Astrocyte (in vitro differentiated cells and primary cell): ENCODE measurements at places on chromosomes 16 and 17.
A peak's percentile ranks its signal among the peaks of the same experiment; 100 is the strongest.

DNA sequence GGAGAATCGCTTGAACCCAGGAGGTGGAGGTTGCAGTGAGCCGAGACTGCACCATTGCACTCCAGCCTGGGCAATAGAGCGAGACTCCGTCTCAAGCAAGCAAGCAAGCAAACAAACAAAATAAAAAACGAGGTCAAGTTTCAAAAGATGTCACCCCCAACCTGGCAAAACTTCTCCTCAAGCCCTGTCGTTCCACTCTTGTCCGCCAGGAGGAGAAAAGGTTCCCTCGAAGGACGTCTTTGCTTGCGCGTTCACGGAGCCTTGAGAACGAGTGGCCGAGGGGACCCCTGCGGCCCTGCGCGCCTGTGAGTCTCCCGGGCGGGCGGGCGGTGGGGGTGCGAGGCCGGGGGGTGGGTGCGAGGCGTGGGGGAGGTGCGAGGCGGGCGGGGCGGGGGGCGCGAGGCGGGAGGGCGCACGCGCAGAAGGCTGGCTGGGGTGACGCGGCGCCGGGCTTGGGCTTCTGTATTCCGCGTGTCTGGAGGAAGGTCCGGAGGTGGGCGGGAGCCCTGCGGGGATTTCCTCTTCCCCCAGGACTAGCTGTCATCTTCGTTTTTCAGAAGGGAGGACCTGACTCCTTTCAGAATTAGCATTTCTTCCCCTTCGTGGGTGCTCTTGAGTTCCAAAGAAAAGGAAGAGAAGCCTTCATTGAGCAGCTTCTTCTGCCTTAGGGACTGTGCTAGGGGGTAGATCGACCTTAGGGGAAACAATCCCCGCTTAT, 3.7 kb downstream of the SLC52A1 start:
- DNase-seq, result peak; percentile 47

DNA sequence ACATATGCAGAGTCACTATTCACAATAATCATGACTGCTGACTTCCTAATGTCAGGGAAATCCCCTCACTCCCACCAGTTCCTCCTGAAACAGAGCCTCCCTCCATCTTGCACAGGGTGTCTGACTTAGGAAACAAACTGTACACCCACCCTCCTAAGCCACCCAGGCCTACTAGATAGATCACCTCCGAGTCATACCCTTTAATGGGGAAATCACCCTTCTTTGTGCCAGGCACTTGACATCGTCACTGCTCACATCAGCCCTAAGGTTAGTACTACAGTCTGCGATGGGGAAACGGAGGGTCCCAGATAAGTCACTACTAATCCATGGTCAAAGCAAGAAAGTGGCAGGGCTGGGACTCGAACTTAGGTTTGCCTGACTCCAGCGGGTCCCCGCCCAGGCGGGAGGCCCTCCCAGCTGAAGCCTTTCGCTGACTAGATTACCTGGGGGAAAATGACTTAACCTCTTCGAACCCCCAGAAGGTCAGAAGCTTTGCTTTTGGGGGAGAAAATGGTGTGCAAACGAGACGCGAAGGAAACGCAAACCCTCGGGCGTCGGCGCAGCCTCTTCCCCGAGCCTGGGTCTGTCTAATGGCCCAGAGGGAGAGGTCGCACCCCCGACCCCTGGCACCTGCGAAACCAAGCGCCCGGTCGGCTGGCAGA, 3.4 kb upstream of the MLLT6 start:
- DNase-seq, result peak; percentile 10

- DNase-seq, result no peak
Measured at GRCh38 chr17:78981010-78981888, 1.5 kb upstream of the LGALS3BP start.

- no peak for DNase-seq
Measured at GRCh38 chr16:25751230-25751835, 59.6 kb downstream of the HS3ST4 start.

DNA sequence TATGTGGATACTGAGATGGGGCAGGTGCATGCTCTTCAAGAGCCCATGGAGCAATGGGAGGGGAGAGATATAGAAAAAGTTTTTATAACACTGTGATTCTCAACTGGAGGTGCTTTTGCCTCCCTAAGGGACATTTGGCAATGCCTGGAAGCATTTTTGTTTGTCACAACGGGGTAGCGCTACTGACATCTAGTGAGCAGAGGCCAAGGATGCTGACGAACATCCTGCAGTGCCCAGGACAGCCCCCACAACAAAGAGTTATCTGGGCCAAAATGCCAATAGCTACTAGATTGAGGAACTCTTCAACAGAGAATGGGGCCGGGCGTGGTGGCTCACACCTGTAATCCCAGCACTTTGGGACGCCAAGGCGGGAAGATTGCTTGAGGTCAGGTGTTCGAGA, 67.2 kb upstream of the CLEC3A start:
- DNase-seq, result no peak

GRCh38 chr16:67729636-67730248, 10.6 kb upstream of the GFOD2 start:
- DNase-seq, result no peak

GRCh38 chr17:55584055-55584685, 72.9 kb upstream of the SMIM36 start:
- DNase-seq, result peak; percentile 47

DNA sequence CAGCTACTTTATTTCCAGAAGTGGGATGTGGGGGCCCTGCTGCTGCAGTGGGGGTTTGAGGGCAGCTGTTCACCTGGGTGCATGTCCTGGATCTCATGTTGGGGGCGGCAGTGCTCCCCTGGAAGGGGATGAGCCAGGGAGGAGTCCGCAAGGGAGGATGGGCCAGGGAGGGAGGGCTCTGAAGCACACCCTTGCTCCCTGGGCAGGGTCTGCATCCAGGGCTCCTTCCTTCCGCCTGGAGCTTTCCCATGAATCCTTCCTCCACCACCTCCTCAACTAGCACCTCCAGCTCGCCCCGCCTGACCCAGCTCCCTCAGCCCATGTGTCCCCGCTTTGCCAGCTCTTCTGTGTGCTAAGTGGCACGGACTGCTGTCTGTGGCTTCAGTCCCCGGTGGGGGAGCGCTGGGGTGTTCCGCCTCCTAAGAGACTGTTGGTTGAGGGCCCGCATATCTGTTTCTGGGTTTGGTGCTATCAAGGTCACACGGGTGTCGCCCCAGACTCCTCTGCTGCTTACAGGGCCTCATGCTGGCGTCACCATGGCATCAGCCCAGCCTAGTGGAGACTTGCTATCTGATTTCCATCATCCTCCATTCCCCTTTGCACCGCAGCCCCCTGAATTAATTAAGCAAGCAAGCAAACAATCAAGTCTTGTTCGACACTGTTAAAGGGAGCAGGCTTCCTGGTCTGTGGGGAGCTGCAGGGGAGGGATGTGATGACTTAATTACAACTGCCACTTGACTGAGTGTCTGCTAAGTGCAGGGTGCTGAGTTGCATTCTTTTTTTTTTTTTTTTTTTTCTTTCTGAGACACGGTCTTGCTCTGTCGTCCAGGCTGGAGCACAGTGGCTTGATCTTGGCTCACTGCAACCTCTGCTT, 71.8 kb downstream of the PRKCA start:
- peak; percentile 70 for DNase-seq

DNA sequence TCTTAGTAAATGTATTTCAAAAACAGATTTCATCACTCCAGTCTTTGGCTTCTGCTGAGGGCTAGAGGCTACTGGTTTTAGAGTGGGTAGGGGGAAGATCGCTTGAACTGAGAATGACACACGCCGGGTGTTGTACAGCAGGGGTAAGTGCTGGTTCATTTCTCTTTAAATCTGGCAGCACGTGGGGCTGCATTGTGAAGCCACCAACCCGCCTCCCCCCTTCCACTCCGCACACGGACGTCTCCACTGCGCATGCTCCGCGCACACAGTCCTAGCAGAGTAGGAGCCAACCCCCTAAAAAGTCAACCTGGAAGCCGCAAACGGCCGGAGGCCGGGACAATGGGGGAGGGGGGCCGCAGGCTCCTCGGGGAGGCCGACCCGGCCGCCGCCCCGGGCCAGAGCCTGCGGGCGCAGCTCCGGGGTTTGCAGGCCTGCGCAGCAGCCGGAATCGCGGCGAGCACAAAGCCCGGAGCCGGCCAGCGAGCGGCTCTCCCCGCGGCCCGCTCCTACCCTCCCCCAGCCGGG, 1.3 kb downstream of the UBE2G1 start:
- DNase-seq, result peak; percentile 75

GRCh38 chr16:72561-73548, at the start of gene RHBDF1:
RHBDF1 (minus strand) TSS chr16:72631; CDS start chr16:65015, 7,616 bp downstream.
- no peak for DNase-seq

DNA sequence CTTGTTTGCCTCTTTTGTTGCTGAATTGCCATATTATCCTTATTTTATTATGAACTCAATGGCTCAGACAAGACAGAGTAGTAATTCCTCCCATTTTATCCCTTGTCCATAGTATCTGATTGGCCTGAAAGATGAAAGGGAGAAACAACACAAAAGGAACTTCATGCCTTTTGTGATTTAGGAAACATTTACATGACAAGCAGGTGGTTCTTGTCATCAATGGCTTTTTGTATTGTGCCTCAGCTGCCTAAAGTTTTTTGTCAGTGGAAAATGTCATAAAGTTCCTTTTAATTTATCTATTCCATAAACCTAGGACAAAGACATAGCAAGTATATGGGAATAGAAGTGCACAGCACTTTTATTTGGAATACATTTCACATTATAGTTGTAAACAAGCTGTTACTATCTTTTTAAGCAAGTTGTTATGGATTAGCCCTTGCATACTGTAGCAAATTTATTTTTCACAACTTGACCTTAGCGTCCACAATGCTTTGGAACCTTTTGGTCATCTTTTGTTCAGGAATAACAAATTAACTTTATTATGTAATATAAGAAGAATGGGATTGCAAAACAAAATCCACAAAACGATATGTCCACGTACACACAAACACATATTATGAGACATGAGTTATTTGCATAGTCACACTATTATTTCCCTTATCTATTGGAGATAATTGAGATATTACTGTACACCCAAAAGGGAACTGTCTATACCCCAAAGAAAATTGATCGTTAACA, 12.4 kb upstream of the MPHOSPH6 start:
- no peak for DNase-seq

DNA sequence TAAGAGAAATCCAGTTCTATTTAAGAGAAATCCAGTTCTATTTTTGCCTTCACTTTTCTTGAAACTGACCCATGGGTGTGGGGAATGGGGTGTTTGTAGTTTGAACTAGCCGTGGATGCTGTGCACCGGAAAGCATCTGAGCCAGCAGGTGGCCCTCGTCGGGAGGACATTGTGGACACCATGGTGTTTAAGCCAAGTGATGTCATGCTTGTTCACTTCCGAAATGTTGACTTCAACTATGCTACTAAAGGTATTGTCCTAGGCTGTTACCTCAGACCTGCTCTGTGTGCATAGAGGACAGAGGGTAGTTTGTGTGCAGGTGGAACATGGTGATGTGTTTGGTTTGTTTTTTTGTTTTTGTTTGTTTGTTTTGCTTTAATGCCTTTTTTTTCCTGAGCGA, 3.3 kb downstream of the ATXN2L start:
- DNase-seq, result no peak

GRCh38 chr16:10180042-10180770, 2.0 kb downstream of the GRIN2A start:
- no peak for DNase-seq

DNA sequence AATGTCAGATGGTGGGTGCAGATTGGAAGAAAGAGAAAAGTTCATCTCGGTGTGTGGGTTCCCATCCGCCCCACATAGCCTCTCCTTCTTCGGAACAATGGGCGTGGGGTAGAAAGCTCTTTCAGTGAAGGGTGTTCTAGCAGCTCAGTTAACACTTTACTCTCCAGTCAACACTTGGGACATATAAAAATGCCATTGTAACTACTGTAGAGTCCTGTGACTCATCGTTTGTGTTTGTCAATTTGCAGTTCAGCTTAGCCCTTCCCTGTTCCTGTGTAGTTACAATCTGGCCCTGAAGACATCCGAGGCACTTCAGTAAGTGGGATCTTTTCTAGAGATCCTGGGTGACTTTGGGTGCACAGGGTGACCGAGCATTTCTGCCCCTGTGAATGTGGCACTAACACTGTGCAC, 11.5 kb upstream of the CLEC18C start:
- DNase-seq, result peak; percentile 69

- DNase-seq, result no peak
Measured at GRCh38 chr16:72838951-72839350, 209.0 kb downstream of the ZFHX3 start.

- no peak for DNase-seq
Measured at GRCh38 chr16:28292731-28293600, 641 bp downstream of the SBK1 start.

GRCh38 chr16:5905935-5906334, 808.3 kb upstream of the EEF2KMT start:
- peak; percentile 82 for DNase-seq

GRCh38 chr17:1961189-1961588, 63.9 kb downstream of the RTN4RL1 start:
- DNase-seq, result no peak

- no peak for DNase-seq
Measured at GRCh38 chr16:2428051-2428783, 1.0 kb upstream of the CCNF start.

DNA sequence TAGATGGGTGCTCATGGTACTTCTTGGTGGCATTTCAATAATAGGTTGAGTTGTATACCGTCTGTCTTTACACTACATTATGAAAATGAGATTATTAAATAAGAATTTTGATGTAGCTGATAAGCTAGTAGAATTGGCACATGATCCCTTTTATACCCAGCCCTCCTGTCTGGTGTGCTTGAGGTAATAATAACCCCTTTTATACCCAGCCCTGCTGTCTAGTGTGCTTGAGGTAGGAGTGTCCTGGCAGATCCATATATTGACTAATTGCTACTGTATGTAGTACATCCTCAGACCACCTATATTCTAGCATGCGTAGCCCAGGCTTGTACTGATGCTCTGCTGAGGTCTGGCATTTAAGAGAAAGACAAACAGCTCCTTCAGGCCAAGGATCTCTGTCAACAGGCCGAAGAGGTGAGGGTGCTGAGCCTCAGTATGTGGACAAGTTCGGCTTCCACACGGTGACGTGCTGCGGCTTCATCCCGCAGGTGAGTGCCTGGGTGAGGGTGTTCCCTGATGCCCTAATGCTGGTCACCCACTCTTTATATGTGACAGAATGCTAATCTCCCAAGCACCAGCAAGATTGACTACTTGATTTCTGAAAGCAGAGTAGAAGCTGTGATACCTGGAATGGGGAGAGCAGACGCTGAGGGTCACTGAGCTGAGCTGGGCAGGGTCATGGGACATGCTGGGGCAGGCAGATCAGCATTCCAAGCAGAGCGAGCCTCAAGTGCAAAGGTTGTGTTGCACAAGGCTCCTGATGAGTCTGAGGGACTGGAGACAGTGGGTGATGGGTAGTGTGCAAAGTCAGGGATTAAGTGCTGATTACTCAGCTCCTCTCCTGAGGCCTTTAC, 5.7 kb downstream of the FN3K start:
- no peak for DNase-seq

GRCh38 chr17:10790491-10791401, 13.2 kb downstream of the TMEM238L start:
- no peak for DNase-seq

DNA sequence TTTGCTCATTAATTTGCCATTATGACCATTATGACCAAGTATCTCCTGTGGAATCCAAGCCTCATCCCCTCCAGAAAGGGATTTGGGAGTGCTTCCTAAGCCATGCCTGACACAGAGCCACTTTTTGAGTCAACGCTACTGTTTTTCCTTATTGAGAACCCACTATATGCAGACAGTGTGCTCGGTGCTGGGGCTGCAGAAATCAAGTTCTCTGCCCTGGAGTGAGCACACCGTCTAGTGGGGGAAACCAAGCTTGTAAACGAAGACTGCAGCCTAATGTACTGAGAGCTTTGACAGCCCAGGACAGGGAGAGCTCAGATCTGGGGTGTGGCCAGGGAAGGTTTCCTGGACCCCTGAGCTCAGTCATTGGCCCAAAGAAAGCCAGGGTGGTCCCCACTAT, 111.0 kb downstream of the ENGASE start:
- DNase-seq, result no peak

- DNase-seq, result no peak
Measured at GRCh38 chr17:7496470-7497183, 12.5 kb downstream of the POLR2A start.

- no peak for DNase-seq
Measured at GRCh38 chr17:19546289-19547065, 12.8 kb downstream of the SLC47A1 start.
